ENCODE measurements at places on chromosomes 2 and 18.

DNA sequence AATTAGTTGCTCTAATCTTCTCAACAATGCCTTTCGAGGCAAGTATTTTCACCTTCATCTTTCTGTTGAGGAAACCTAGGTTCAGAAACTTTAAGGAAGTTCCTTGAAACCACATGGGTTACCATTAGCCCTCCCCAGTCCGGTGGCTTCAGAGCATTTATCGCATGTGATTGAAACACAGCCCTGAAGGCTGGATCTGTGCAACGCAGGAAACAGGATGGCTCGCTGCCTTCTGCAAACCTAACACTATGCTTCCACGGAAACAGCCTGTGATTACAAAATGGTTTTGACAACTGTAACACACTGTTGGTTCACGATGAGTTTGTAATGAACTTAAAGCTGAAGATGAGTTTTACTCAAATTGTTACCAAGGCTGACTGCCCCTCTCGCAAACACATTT, 68.5 kb downstream of the EPB41L3 start:
- peak; percentile 92 for DNase-seq

GRCh38 chr2:220678943-220679342, 893.2 kb downstream of the EPHA4 start:
- DNase-seq, result no peak

DNA sequence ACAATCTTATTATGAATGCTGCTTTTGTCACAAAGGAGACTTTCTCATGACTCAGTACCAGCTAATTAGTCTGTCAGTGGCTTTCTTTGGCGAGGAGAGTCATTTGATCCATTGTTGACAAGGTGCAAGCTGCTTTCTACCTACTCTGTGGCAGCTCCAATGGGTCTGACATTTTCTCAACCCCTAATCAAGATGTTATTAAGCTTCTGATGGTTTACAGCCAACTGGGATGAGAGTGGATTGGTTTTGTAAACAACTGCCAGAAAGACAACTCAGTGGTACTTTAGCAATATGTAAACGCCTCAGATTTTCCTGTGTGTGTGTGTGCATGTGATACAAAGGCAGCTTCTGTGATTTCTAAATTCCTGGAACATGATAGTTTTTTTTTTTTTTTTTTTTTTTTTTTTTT, 8.2 kb upstream of the CLIP4 start:
- DNase-seq, result no peak

- no peak for DNase-seq
Measured at GRCh38 chr2:169300636-169301530, 61.5 kb downstream of the LRP2 start.

DNA sequence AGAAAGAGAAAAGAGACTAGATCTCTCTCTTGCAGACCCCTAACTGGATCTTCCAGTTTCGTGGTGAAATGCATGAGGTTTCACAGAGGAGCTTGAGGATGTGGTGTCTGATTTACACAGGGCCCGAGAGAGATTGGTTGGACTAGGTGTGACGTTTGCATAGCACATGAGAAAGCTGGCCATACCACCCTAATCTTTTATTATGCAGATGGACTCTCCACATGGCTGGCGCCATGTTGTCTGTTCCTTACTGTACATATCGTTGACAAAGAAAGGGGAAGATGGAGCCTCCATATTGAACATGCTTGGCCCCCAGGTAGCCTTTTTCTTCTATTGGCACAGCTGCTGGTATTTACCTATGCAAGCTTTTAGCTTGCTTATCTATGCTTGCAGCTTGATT, 27.5 kb upstream of the PGAP1 start:
- DNase-seq, result no peak

GRCh38 chr2:239721991-239722759, 303.0 kb downstream of the NDUFA10 start:
- no peak for DNase-seq

DNA sequence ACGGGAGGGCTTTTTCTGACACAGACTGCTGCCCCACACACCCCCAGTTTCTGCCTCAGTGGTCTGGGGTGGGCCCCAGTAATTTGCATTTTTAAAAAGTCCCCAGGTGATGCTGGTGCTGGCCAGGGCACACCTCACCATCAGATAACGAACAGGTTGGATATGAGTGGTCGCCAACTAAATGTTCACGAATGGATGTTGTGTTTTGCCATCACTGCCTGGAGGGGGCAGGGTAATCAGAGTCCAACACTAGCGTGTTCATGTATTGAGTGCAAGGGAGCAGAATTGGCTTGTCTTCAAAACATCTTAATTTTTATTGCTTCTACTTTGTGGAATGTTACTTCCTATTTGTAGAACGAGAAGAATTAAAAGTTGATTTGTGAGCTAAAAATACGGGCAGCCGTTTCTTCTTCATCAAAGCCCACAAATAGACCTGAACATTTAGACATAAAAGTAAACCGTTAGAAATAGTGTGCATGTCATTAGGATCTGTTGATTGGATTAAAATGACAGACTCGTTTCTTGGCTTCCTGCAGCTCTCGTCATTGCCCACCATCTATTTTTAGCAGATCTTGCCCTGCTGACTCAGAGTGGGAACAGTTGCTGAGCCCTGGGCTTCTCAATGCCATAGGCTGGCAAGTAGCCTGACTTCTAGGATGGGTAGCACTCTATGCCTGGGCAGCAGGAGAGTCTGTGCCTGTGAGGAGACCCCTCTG, 45.2 kb downstream of the NCK2 start:
- DNase-seq, result peak; percentile 62

DNA sequence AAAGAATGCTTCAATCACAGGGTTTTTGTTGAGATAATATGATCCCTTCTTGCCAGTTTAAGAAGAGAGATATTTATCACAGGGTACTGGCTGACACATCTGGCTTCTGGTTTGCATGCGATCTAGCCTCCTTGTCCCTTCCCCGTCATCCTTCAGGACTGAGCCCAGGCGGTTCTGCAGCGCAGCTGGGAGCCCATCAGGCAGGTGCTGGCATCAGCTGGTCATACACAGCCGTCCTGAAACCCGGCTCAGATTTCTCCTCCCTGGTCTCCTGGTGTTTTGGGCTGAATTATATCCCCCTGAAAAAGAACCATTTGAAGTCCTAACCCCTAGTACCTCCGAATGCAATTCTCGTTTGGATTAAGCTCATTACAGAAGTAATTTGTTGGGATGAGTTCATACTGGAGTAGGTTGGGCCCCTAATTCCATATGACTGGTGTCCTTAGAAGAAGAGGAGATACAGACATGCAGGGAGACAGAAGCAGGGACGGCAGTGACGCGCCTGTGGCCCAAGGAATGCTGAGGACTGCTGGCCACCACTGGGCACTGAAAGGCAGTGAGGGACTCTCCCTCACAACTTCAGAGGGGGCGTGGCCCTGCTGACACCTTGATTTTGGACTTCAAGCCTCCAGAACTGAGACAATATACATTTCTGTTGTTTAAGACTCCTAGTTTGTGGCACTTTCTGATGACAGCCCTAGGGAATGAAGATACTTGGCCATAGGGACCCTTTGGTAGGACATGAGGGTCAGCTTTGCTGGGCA, 83.9 kb upstream of the ODC1 start:
- DNase-seq, result no peak

DNA sequence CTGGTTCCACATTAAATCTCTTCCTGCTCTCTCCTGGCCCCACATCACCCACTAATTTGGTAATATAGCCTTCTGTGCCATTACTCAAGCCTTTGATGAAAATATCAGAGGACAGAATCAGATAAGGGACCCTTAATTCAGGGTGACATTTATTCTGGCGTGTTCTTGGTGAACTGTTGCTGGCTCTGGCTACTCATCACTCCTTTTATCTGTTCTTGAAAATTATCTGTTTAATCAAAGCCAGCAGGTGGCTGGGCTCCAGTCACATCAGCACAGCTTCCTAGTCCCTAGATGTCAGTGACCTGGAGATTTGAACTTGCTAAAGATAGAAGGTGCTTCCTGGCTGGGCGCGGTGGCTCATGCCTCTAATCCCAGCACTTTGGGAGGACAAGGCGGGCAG, 26.9 kb upstream of the SLC35F6 start:
- no peak for DNase-seq

GRCh38 chr2:180122874-180123273, 115.8 kb upstream of the CWC22 start:
- DNase-seq, result peak; percentile 7

DNA sequence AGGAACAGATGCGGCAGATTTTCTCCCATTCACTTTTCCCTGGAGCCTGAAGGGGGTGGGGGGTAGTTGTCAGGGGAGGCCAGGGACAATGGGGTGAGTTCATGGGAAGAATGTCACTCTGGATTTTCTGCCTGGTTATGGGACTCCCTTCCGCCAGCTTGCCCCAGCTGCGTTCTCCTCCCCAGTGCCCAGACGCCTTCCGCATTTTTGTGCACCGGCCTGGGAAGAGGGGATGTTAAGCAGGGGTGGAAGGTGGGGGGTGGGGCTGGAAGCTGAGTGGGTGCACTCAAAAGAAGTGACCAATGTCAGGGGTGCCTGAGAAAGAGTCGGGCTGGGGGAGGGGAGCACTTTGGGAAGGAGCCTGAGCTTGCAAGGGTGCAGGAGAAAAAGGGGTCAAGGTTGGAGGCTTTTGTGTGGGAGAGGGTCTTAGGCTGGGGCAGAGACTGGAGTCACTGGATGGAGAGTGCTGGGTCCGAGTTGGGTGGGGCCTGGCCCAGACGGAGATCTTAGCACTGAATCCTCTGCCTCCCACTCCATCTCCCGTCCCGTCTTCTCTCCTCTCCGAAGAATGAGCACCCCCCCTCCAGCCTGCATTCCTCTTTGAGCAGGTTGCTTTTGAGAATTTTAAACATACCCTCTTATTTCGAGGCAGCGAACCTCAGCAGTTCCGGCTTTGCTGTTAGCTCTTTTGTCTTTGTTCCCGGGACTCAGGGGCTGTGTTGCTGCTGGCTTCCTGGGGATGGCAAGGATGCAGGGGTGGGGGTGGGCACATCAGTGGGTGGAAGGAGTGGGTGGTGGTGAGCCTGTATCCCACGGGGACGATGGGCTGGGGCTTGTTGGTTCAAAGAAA, 2.7 kb downstream of the IGFBP2 start:
- no peak for DNase-seq

GRCh38 chr2:587087-587960, 89.9 kb downstream of the TMEM18 start:
- no peak for DNase-seq

- DNase-seq, result no peak
Measured at GRCh38 chr2:158567208-158567607, 110.5 kb downstream of the PKP4 start.

GRCh38 chr2:68125821-68126220, 31.9 kb upstream of the PNO1 start:
- DNase-seq, result no peak

- DNase-seq, result no peak
Measured at GRCh38 chr2:36549165-36549574, 48.8 kb downstream of the FEZ2 start.

GRCh38 chr2:37921781-37922180, 3.3 kb upstream of the RMDN2 start:
- no peak for DNase-seq

Measured in suppressor macrophage (primary cell).